ENCODE measurements at places on chromosomes 3 and 15.

GRCh38 chr3:180755556-180755955, 76.3 kb upstream of the CCDC39 start:
- no peak for DNase-seq

DNA sequence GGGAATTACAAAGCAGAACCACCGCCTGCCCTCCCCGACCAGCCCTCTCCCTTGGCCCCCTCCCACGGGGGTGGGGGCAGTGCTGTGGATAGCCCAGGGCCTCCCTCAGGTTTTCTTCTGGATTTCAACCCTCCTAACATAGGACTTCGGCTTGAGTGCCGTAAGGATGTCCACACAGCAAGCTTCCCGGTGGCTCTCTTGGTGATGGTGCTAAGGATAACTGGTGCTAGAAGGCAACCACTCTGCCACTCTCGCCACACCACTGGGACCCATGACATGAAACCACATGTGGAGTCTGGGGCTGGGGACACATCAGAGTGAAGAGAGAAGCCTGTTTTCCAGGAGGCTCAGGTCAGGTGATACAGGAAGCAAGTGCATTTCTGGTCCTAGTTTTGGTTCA, 35.4 kb downstream of the SCN5A start:
- no peak for DNase-seq

DNA sequence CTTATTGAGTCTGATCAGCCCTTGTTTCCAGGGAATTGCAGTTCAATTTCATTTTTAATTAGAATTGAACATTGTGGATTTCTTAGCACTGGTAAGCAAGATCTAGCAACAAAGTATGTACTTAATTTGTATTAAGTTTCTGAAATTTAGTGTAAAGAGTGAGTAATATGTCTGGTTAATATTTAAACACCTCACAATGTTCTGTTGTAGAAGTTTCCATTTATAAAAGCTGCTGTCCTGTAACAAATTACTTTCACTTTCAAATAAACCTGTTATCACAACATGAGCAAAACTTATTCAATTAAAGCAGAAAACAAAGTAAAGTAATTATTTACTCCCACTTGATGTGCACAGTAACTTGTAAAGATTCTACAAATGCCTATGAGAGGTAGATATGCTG, 448.5 kb downstream of the NAALADL2 start:
- no peak for DNase-seq

DNA sequence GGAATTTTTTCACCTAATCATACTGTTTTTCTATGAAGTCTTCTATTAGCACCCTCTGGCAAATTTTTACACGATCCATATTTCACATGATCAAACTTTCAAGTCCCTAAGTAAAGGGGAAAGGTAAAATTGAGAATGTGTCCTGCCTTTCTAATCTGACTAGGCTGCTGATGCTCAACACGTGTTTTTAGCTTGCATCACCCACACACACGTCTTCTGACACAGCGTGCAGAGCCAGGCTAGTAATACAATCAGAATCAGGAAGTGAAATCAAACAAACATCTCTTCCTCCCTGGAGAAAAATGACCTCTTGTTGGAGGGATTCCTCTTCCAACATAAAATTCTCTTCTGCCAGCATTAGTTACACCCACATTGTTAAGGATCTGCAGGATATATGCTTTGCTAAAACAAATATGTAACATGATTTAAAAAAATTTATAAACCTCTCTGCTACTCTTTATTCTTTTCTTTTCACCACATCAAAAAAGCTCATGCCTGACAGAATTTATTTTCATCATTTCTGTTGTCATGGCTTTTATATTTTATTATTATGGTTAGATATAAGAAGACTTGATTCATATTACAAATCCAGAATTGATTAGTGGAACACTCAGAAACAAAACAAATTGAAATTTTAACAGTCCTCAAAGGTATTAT, 122.4 kb downstream of the RAP2B start:
- peak; percentile 93 for DNase-seq

GRCh38 chr3:102686792-102687191, 252.0 kb downstream of the ZPLD1 start:
- no peak for DNase-seq

- no peak for DNase-seq
Measured at GRCh38 chr3:73179601-73180000, 118.1 kb downstream of the EBLN2 start.

- DNase-seq = peak; percentile 47
Measured at GRCh38 chr3:180594631-180595558, 7.1 kb upstream of the TTC14 start.

- no peak for DNase-seq
Measured at GRCh38 chr3:155748611-155749365, 3.9 kb upstream of the PLCH1 start.

GRCh38 chr3:48271763-48272498, 31.0 kb downstream of the ZNF589 start:
- no peak for DNase-seq

DNA sequence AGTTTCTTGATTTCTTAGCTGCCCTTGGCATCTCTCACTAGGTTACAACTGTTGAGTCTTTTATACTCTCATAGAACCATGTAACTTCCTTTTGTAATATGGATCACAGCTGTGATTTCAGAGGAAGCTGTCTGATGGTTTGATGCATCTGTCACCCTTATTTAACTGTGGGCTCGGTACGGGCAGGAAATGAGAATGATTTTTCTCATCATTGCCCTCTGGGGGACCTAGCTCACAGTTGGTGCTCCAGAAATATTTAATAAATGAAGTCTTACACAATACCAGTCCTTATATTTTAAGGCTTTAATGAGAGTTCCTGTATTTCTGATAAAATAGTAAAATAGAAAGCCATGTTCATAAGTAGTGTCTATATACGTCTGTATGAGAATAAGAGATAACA, 151.2 kb downstream of the EBLN2 start:
- DNase-seq = peak; percentile 13

GRCh38 chr15:69577397-69577796, 124.8 kb downstream of the RPLP1 start:
- DNase-seq = no peak

DNA sequence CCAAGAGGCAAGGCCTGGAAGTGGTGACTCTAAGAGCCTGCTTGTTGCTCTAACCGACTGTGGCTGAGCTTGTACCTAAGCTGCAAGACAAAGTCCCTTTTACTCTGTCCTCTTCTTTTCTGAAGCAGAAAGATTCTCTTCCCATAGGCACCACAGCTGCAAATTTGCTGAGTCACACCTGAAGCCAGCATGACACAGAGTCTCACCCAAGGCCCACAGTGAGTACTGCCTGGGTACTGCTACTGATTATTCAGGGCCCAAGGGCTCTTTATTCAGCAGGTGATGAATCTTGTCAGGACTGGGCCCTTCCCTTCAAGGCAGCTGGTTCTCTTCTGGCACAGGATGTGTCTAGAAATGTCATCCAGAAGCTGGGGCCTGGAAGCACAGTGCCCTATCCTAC, 18.9 kb upstream of the TIGIT start:
- peak; percentile 3 for DNase-seq

DNA sequence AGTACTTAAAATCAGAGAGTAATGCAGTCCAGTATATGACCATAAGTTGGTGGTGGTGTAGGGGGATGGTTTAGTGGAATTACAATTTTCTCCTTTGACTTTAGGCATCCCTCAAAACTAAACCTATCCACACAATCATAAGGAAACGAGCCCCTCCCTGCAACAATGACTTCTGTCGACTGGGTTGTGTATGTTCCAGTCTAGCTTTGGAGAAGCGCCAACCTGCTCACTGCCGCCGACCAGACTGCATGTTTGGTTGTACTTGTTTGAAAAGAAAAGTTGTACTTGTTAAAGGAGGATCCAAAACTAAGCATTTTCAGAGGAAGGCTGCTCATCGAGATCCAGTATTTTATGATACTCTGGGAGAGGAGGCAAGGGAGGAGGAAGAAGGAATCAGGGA, 52.8 kb downstream of the MGA start:
- DNase-seq = no peak

DNA sequence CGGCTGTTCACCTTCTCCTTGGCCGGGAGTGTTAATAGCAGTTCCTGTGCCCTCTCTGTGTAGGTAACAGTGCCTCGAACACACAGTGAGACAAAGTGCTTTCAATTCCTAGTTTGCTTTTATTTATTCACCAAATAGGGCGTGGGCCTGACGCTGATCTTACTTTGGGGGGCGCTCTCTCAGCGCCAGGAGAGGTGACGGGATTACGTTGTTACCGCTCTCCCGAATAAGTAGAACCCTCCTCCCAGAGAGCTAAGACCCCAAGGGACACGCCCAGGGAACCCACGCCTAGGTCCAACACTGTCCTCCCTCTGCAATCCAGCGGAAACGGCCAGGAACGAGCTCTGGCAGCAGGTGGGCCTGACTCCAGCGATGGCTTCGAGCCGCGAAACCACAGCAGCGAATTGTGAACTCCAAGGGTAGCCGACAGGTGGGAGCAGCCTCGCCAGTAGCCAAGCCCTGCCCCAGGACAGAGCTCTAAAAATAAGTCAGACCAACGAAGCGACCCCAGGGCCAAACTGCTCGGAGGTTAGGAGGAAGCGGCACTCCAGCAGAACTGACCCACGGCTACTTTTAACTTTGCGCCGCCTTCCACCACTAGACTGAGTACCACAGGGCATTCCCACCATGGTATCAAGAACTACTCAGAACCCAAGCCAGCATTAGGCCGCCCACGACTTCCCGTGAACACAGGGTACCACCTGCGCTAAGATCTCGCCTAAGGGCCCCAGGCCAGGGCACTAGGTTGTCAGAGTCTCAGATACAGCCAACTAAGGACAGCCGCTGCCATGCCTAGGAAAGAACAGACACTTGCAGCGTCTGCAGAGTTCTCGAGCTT, 1.6 kb upstream of the SIN3A start:
- DNase-seq = peak; percentile 42

DNA sequence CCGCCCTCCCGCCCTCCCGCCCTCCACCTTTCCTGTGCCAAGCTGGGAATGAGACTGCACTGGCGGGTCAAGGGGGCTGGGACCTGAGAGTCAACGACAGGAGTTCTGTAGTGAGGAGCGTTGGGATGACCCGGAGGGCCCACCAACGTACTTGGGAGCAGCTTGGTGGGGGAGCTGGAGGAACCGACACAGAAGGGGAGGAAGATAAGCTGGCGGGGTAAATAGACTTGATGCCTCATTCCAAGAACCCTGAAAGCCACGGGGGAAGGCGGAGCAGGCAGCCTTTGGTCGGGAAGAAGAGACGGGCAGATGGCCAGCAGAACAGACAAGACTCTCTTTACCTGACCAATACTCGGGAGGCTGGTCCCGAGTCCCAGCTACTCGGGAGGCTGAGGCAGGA, 277 bp downstream of the FMN1 start:
- DNase-seq = no peak

GRCh38 chr15:26661748-26662147, 111.1 kb downstream of the GABRB3 start:
- no peak for DNase-seq

GRCh38 chr3:140794507-140794906, 116.6 kb downstream of the TRIM42 start:
- DNase-seq = no peak

DNA sequence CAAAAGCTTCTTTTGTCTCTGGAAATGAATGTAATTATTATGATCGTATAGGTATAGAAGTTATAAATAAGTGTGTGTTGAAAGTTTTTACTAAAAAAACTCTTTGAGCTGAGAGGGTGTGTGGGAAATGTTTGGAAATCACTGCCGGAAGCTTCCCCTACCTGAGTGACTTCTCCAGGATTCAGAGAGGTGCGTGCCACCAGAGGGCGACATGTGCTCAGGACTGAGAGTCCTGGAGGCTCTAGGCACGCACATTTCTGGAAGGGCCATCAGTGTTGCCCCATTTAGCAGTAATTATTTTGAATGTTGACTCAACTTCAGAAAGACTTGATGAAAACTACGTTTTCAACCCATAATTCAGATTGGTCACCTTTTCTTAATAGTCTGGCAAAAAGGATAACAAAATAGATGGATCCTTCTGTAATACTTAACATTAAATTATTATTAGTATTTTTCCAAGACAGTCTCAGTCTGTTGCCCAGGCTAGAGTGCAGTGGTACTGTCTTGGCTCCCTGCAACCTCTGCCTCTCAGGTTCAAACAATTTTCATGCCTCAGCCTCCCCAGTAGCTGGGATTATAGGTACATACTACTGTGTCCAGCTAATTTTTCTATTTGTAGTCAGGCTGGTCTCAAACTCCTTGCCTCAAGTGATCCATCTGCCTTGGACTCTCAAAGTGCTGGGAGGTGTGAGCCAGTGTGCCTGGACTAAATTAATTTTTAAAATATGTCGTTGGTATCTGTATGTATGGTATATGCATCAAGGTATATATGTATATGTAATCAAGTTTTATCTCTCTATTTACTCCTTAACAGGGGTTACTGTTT, 34.5 kb downstream of the GPR171 start:
- DNase-seq = peak; percentile 72

GRCh38 chr3:109118584-109118983, 650 bp upstream of the MORC1 start:
- DNase-seq = no peak

- no peak for DNase-seq
Measured at GRCh38 chr15:95598251-95598855, 732.1 kb upstream of the NR2F2 start.

DNA sequence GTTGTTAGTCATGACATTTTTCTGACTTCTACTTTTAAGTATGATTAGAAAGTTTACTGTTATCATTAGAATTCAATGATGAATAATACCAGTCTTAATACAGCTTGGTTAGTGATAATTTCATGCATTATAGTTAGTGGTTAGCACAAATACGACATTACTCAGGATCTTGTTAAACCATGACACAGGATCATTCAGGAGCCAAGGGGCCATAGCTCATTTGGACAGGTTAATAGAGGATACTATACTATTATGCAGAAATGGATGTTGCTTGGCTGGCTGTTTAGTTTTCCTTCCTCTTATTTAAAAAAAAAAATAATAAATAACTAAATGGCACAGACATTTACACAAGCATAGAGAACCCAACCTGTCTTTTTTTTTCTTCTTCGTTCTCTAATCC, 55.5 kb downstream of the NSUN3 start:
- no peak for DNase-seq

GRCh38 chr3:65706776-65707568, 331.7 kb downstream of the MAGI1 start:
- DNase-seq = peak; percentile 15

GRCh38 chr3:50316657-50317242, 5.8 kb downstream of the HYAL2 start:
- no peak for DNase-seq

- DNase-seq = peak; percentile 68
Measured at GRCh38 chr3:159928071-159928491, 60.6 kb upstream of the IL12A start.

- DNase-seq = no peak
Measured at GRCh38 chr3:127017781-127018180, 34.9 kb downstream of the PLXNA1 start.

- DNase-seq = peak; percentile 22
Measured at GRCh38 chr3:14235912-14236295, 57.3 kb downstream of the LSM3 start.

GRCh38 chr3:33787328-33788009, 11.0 kb upstream of the PDCD6IP start:
- peak; percentile 67 for DNase-seq

DNA sequence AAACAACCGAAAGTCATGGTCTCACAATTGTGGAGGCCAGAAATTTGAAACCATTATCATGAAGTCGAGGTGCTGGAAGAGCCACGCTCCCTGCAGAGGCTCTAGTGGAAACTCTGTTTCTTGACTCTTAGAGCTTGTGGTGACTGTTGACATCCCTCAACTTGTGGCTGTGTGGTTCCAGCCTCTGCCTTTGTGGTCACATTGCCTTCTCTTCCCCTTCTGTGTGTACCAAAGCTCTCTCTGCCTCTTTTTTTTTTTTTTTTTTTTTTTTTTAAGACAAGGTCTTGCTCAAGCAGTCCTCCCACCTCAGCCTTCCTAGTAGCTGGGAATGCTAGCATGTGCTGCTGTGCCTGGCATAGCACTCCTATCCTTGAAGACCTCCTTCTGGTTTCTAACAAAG, 48.7 kb upstream of the CRTC3 start:
- DNase-seq = no peak
